ENCODE measurements at places on chromosomes 7 and 10.

DNA sequence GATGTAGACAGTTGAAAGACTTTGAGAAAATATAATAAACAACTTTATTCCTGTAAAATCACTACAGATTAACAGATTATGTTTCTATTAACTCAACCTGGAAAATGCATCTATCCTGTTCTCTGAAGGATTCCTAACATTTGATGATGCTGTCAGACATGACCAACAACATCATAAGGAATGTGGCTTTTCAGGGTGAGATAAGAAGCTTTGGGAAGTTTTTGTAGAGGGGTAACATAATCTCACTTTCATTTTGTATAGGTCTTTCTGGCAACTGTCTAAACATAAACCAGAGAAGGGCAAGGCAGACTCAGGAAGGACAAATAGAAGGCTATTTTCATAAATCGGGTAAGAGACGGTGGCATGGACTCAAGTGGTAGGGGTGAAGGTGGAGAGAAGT lies 112.2 kb downstream of the TES start:
- no peak for DNase-seq

- no peak for DNase-seq
Observed at GRCh38 chr10:24505759-24506158, 217.9 kb downstream of the ARHGAP21 start.

DNA sequence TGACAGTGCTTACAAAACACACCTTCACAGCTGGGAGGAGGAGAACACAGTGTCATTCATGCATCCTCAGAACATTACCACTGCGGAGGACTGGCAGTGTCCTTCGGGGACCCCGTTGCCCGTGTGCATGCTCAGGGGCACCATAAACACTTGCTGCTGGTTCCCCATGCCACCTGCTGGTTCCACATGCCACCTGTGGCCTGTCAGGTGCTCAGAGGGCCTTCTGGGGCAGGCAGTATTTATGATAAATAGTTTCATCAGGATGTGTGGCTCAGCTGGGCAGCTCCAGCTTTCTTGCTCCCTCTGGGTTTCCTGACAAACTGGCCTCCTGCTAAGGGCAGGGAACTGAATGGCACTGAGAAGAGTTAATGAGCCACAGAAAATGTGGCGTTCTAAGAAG lies 32.1 kb downstream of the CELF2 start:
- no peak for DNase-seq

DNA sequence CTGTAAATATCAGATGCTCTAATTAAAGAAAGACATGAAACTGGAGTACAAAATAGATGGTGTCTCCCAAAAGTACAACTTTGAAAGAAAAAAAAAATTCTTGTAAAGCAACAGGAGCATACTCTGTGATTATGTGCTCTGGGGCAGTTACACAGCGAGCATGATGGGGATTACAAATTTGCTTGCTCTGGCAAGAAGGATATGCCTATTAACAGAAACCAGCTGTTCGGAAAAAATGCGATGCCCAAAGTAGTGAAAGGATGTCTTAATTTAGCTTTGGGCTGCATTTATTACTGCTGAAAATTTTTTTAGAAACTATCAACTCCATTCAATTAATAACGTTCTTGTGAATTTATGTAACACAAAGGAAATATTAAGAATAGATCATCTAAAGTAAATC lies 256.9 kb upstream of the TPK1 start:
- DNase-seq = no peak

- DNase-seq = no peak
Observed at GRCh38 chr7:142110098-142110497, 1.4 kb upstream of the MGAM2 start.

DNA sequence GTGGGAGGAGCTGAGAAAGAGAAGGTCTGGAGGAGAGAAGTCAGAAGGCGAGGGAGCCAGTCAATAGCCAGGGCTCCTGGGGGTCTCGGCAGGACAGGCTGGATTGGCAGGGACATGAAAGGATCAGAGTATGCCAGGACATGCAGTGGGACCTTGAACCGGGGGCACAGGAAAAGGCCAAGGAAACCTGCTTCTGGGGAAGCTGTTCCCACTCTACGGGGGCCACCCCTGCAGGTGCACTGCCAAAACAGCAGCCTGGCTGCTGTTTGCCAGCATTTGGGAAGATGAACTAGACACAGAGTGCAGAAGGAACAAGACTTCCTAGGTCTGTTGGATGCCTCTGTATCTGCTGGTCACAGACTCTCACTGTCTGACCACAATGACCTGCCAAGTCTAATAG lies 194.9 kb upstream of the PRSS58 start:
- DNase-seq = no peak

DNA sequence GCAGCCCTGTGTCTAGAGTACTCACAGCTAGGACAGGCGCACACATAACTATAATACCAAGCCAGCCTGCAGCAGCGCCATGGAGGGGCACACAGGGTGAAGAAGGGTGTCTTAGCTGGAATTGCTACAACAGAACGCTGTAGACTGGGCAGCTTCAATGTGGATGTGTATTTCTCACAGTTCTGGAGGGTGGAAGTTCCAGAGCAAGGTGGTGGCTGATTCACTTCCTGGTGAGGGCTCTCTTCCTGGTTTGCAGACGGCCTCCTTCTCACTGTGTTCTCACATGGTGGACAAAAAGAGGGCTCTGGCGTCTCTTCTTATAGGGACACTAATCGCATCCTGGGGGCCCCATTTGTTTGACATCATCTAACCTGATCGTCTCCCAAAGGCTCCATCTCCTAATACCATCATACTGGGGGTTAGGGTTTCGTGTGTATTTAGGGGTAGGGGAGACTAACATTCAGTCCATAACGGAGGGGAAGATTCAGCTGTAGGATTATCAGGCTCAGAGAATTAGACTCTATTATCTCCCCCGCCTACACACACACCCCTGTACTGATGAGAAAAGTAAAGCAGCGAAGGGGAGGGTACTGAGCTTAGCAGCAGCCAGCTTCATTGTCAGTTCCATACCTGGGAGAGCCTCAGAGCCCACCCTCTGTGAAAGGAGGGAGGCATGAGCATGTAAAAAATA lies 289.1 kb downstream of the CCDC3 start:
- no peak for DNase-seq

- no peak for DNase-seq
Observed at GRCh38 chr10:69242852-69243212, 22.7 kb downstream of the HKDC1 start.

- DNase-seq = no peak
Observed at GRCh38 chr10:87712913-87713616, 53.4 kb downstream of the PAPSS2 start.

DNA sequence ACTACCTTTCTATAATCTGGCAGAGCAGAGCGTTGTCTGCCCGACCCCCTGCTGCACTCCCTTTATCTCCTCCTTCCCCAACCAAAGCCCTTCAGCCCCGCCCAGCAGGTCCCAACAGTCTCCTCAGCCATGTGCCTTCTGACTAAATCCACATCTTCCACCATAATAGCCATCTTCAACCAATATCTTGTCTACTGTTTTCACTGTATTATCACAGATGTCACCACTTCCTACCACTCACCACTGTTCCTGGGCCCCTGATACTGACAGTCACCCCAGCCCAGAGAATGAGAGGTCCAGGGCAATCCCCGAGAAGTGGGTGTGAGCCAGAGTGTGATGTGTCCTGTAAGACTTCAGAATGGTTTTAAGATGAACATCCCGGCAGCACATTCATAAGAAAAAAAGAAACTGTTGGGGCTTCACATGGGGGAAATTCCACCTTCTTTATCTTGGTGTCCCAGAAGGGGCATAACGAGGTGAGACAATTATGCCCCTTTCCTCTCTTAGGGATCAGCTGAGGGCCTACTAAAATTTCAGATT lies 25.3 kb downstream of the CCDC6 start:
- DNase-seq = peak; percentile 62

DNA sequence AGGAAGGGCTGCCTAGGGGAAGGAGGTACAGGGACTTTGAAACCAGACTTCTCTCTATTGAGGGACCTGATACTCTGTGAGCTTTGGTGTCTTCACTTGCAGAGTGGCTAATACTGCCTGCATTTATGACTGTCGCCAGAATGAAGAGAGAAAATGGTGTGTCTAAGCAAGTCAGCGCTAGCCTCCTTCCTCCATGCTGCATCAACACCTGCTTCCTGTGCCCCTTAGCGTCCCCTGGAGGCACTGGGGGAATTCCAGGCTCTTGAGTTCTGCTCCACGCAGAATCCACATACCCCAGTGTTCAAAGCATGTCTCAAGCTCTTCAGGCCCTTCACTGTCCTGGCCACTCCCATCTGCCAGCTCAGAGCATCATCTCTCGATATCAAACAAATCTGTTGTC lies 140.5 kb downstream of the PKD1L1 start:
- DNase-seq = no peak

DNA sequence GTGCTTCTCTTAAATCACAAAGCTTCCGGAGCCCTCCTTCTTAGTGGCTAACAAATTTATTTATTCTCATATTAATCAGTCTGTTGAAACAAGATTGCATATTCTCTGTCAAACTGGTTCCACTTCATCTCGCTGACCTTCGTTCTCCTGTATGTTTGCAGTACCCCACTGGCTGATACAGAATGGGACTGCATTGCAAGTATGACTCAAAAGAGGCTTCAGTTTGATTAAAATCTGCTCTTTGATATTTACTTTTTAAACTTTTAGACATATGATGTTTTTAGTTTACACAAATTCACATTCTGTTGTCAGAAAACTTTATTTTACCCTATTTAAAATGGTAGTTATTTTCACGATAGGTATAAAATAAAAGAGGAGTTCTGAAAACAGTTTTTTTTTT lies 14.3 kb upstream of the ARHGAP12 start:
- no peak for DNase-seq

- no peak for DNase-seq
Observed at GRCh38 chr10:99340650-99341049, 11.5 kb downstream of the CNNM1 start.

DNA sequence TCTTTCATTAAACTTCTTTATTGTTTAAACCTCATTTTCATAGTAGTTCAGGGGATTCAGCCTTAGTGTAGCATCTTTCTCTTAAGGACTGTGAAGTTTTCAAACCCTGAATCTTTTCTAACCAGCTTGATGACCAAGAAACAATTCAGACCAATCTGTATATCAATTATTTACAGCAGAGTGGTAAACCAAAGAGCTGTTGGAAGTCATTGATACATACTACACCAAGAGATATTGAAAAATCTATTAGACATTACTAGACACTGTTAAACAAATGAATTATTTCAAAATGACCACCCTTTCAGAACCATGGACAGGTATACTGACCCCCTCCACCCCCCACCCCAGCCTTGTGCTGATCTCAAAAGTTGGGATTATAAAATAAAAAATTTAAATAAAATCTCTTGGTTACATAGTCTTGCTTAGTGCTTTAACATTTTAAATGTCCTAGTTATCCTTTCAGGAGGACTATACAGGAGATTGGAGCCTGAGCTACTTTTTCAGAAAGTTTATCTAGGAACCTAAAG lies 143.9 kb upstream of the LSM8 start:
- no peak for DNase-seq

DNA sequence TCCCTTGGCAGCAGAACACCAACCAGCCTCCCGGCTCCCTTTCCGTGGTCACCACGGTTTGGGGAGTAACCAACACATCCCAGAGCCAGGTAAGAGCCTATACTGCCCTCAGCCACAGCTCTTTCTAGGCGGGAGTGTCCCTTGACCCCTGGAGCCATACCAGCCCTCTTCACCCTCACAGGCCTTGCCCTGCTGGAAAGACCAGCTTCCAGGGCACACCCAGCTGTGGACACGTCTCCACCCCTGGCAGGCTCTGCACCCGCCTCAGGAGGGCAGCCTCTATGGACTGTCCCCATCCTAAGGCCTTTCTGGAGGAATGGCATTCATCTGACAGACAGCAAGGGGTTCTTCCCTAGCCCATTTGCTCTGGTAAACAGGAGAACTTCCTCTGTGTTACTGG lies 57.5 kb upstream of the PPIF start:
- DNase-seq = no peak

- no peak for DNase-seq
Observed at GRCh38 chr10:96025566-96025965, 17.8 kb upstream of the CCNJ start.

GRCh38 chr7:24717247-24717622 lies 40.0 kb downstream of the GSDME start:
- no peak for DNase-seq

GRCh38 chr7:43450894-43451293 lies 132.0 kb upstream of the STK17A start:
- no peak for DNase-seq

DNA sequence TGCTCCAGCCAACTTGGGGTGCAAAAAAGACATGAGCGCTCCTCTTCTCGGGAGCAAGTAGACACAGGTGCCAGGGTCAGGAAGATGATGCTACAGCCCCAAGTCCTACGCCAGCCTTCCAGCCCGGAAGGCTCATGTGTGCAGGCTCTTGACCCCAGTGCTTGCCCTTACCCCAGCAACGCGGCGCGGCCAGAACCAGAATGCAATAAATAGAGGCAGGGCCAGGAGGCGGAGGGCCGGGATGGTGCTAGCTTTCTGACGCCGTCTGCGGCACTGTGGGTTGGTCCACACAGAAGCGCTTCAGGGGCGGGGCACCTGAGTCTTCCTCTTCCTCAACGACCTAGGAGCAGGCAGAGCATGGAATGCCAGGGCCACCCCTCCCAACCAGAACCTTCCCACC lies 15.0 kb upstream of the BAZ1B start:
- DNase-seq = no peak

- peak; percentile 54 for DNase-seq
Observed at GRCh38 chr7:22782616-22783232, 39.9 kb downstream of the TOMM7 start.
